Choroid plexus epithelial cell (primary cell): ENCODE measurements at places on chromosomes 2 and 18.

GRCh38 chr2:224056889-224057288 is 17.8 kb upstream of the SERPINE2 start:
- DNase-seq, result no peak

- peak; percentile 92 for DNase-seq
These were observed 153.6 kb upstream of the DSEL start for GRCh38 chr18:67670024-67670543.

DNA sequence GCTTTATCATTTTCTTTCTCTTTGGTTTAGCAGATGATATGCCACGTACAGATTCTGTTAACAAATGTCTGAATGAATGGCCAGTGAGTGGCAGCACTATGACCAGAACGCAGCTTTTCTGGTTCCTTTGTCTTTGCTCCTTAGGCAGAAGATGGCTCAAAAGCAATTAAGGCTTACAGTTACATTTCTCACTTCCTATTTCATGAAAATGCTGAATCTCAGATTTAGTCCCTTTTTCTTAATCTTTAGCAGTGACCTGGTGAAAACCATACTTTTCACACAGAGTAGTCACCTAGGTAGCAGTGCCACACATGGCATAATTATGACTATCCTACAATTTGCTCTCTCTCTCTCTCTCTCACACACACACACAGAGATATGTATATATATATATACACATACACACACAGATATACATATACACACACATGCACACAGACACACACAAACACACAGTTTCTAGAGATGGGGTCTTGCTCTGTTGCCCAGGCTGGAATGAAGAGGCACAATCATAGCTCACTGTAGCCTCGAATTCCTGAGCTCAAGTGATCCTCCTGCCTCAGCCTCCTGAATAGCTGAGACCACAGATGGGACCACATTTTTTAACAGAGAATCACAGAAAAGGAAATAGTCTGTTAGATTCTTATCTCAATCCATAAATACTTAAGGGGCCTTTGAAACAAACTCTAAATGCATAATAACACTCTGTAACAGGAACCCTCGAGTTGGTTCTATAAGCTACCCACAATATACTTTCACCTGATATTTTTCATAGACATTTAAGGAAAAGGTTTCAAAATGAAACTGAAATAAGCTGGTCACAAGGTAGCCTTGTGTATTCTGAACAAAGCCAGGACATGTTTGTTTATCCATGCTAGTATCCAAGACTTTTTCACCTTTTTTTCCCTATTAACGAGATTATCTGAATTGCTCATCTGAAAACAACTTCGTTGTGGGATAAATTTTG is 11.6 kb downstream of the PDE6D start:
- DNase-seq, result no peak

DNA sequence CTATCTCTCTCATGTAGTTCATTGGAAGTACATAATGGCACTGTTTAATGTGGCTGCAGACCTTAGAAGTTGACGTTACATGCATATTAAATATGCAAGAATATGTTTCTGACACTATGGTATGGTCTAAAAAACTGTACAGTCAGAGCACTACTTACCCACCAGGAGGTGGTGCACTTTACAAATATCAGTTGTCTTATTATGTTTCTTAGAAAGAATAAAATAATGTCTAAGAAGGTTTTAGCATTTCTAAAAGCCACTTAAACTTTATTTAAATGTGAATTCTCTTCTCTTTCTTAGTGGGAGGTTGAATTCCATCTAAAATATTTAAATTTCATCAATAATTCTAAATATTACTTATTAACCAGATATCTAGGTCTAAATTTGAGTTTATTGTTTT is 4.3 kb downstream of the TMEFF2 start:
- peak; percentile 75 for DNase-seq

GRCh38 chr2:157261199-157261782 is 3.8 kb downstream of the GALNT5 start:
- peak; percentile 63 for DNase-seq

- DNase-seq, result peak; percentile 14
These were observed 164.1 kb upstream of the ZSWIM2 start for GRCh38 chr2:187013058-187013457.

DNA sequence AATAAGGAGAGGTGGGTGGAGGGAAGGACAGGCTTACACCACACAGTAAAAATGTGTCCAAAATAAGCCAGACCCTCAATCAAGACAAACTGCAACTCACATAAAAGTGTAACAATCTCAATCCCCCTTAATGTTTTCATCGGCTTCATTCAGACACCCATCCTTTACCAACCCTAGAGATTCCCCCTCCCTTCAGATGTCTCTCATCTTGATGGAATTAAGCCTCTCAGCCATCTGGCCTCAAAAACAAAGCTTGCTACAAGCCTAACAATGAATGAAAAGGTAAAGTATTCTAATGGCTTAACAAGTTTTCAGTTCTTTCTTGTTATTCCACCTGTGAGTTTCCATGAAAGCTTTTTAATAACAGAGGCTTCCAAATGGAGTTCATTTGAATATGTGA is 5.2 kb downstream of the RTTN start:
- DNase-seq, result no peak

DNA sequence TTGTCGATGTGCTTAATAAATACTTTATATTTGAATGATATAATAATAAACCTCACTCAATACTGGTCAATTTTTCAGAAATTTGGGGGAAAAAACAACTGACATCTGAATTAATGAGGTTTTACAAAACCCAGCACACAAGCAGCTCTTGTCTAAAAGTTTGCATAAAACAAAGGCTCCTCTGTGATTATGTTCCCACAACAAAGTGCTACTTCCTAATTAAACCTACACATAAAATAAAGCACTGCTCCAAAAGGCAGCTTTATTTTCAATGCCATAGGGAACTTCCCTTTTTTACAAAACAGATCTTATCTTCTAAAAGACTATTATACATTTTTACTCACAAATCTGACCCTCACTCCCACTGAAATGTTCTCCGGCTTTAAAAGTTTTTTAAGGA is 47.1 kb downstream of the LAMA1 start:
- DNase-seq, result no peak

- DNase-seq, result no peak
These were observed 6.2 kb downstream of the PDCL3 start for GRCh38 chr2:100568989-100569388.

DNA sequence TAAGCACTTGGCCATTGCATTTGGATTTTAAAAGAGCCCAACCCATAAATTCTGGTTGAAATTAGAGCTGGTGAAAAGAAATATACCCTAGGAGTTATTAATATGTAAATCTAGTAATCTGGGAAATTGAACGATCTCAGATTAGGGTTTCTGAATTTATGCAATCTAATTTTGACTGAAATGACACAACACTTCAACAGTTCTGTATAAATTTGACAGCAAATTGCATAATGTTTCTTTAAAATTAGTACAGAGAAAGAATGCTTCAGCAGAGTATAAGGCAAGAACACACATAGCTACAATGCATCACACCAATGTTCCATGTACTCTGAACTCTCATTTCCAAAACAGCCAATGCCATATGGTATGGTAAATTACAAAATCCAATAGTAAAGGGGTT is 201.5 kb upstream of the ITGA4 start:
- no peak for DNase-seq

GRCh38 chr18:21904856-21905255 is 164.3 kb downstream of the MIB1 start:
- peak; percentile 10 for DNase-seq

GRCh38 chr2:54569745-54570301 is 113.7 kb downstream of the SPTBN1 start:
- no peak for DNase-seq

GRCh38 chr2:241728627-241729026 is 5.8 kb upstream of the D2HGDH start:
- no peak for DNase-seq

GRCh38 chr2:82796132-82796531 is 1662.9 kb downstream of the SUCLG1 start:
- DNase-seq, result peak; percentile 33

- peak; percentile 14 for DNase-seq
These were observed 727 bp downstream of the NCOA1 start for GRCh38 chr2:24491542-24492420.

GRCh38 chr2:14923820-14924580 is 291.5 kb downstream of the LRATD1 start:
- DNase-seq, result no peak

- DNase-seq, result no peak
These were observed 417.6 kb downstream of the SUCLG1 start for GRCh38 chr2:84041506-84041905.

DNA sequence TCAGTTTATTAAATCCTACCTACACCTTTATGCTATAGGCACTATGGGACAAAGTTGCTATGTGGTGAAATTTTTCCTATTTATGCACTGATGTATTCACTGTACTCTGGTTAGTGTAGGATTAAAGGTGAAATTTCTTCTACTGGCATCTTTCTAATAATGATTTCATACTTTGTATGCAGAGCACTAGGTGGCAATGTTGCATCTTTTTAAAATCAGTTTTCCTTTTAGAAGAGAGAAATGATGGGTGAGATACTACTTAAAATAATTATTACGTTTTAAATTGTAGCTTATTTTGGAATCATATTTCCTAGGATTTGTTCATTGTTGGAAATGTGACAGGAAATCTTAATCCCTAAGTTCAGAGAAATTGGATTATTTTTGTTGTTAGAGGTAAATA is 150.9 kb downstream of the CD8B2 start:
- DNase-seq, result peak; percentile 56

DNA sequence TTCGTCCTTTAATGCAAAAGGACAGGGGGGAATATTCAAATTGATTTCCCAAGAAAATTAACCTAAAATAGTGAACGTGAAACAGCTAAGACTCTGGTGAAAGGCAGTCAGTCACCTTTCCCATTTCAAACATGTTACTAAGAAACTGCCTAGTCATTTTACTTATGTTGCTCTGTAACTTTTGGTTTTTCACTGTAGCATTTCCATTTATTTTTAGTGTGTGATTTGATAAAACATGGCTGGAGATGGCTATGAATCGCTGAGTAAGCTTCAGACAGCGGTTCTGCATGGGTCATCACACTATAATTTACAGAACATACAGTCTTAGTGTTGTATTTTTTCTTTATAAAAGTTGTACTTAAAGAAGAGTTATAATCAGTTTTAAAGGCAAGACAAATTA is 16.0 kb upstream of the KIDINS220 start:
- no peak for DNase-seq

DNA sequence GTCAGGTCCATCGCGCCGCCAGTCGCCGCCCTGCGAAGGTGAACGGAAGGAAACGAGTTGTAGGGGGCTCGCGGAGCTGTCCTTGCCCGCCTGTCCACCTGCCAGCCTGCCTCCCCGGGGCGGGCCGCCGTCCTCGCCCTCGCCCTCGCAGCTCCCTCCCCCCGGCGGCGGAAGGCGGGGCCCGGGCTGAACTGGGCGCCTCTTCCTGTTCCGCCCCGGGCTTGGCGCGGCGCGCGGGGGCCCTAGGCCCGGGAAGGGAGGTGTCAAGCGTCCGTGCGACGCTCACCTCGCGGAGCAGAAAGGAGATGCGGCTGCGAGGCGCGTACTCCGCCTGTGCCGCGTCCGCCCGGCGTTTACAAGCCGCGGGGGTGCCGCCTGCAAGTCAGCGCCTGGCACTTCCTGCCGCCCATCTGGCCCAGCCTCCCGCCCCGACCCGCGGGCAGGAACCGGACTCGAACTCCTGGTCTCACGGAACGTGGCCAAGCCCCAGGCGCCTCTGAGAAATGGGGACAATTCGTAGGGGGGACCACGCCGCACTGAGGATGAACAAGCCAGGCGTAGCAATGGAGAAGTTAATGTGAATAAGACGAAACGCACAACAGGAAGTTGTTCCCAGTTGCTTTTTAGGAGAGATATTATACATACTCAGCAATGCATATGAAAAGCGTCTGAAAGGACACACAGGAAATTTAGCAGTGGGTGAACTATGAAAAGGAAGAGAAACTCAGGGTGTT is at the start of gene CNPPD1:
TSS of gene CNPPD1 (minus strand) at position 108 of the 734 bp plus-strand sequence. CDS start at position 11, 97 bp downstream.
- DNase-seq, result peak; percentile 76

- no peak for DNase-seq
These were observed 188.2 kb downstream of the ALK start for GRCh38 chr2:29733213-29733612.

- DNase-seq, result peak; percentile 67
These were observed 18.6 kb upstream of the IL18R1 start for GRCh38 chr2:102337012-102337411.

- no peak for DNase-seq
These were observed 40.9 kb upstream of the KCNG2 start for GRCh38 chr18:79756826-79757225.

- peak; percentile 98 for DNase-seq
These were observed 167.9 kb upstream of the NXPH2 start for GRCh38 chr2:138948070-138948539.

DNA sequence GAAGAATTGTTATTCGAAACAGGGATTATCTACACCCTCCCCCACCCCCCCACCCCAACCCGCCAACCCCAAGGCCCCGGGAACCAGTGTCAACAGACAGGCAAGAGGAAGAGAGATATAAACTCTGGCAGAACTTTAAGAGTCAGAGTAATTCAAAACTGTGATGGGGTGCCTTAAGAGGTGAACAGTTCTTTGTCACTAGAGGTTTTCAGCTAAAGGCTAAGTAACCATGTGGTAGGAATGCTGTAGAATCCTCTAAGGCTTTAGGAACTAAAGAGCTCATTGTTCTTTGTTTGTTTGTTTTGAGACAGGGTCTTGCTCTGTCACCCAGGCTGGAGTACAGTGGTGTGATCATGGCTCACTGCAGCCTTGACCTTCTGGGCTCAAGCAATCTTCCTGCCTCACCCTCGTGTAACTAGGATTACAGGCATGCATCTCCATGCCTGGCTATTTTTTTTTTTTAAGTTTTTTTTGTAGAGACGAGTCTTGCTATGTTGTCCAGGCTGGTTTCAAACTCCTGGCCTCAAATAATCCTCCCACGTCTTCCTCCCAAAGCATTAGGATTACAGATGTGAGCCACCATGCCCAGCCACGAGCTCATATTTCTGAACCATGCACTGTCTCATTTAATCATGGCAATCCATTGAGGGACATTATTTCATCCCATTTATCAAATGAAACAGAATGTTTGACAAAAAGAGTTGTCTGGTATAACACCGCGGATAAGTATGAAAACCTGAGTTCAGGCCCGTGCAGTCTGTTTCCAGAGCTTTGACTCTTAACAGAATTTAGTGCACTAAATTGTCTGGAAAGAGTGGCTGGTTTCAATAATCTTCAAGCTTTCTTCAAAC is 20.8 kb upstream of the TMEM17 start:
- DNase-seq, result no peak

DNA sequence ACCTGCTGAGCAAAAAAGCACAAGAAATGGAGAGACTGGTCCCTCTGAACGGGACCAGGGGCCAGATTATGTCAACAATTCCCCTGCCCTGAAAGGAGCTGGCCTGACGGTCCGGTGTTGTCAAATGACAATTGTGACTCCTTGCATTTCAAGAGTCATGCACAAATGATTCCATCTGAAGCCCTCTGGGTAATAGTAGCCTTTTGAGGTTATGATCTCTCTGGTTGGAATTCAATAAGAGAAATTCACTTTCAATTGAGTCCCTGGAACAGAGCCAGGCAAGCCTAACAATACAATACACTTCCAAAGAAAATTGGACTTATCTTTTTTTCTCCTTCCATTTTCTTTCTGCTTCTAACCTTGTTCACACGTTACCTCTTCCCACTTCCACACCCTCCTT is 116.9 kb downstream of the C1D start:
- DNase-seq, result peak; percentile 13
